ENCODE measurements at places on chromosomes 2 and 18.

DNA sequence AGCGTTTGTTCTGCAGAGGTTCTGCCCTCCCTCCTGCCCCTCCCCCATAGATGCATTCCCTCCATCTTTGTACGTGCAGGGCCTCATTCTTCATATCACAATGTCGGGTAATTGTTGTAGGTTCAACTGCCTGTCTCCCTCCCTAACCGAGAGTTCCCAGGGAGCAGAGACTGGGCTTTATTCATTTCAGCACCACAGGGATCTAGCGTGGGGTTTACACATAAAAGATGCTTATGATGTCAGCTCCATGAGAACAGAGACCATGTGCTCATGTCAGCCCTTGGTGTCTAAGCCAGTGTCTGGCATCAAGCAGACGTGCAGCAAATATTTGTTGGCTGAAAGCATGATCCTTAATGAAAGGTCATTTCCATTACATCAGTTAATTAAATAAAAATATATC is 298.9 kb upstream of the TRIB2 start:
- DNase-seq, result no peak

GRCh38 chr2:211349031-211349430 is 792.6 kb downstream of the CPS1 start:
- no peak for DNase-seq

DNA sequence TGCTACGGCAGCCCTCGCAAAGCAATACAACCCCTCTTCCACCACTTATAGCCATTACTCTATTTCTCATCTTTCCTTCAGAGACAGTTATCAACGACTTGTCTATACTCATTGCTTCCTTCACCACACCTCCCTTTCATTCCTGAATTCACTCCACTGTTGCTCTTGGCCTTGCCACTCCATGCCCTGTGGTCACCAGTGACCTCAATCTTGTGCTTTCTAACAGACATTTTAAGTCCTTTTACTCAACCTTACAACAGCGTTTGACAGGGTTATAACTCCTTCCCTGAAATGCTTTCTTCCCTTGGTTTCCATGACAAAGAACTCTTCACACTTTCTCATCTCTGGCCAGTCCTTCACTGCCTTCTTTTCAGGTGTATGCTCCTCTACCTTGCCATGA is 90.6 kb upstream of the CCDC141 start:
- no peak for DNase-seq

- no peak for DNase-seq
Measured at GRCh38 chr2:220279840-220280239, 652.4 kb downstream of the SLC4A3 start.

- DNase-seq, result no peak
Measured at GRCh38 chr2:196884368-196884767, 42.1 kb downstream of the PGAP1 start.

DNA sequence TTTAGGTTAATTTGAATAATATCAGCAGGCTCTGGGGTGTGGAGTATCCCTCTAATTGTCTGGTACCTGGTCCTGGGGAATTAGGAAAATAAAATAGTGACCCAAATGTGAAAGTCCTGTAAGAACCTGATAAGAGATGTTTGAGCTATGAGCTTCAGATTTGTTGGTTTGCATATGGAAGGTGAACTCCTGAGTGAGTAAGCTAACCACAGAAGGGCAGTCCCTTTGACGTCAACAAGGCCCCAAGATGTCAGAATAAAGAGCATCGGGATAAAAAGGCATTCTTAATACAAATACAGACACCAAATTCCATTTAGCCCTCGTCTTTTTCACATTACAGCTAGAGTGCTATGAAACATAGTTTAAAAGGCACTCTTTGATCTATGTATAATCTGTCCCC is 1366.3 kb upstream of the TMEFF2 start:
- DNase-seq, result no peak

GRCh38 chr2:70978341-70979179 is at the start of gene ANKRD53:
TSS of gene ANKRD53 (plus strand) at chr2:70978630. CDS start at chr2:70978646, 16 bp downstream.
- peak; percentile 34 for DNase-seq

DNA sequence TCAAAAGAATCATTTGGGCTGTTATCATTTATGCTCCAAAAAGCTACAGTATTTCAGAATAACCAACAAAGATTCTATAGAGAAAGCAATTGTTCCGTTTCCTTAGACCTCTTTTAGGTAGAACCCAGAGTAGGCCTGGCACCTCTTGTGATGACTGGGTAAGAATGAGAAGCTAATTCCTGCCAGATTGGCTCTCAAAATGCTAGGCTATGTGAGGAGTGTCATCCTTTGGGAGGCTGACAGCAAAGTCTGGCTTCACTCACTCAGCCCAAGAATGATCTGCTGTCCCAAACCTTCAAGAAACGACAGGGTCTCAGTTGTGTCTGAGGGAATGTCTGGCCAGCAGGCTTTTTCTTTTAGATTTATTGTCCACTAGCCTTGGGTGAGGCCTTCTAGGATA is 4.5 kb downstream of the CERS6 start:
- DNase-seq, result no peak

GRCh38 chr2:205722283-205722918 is 40.1 kb downstream of the NRP2 start:
- no peak for DNase-seq
